ENCODE measurements at places on chromosomes 4 and X.

DNA sequence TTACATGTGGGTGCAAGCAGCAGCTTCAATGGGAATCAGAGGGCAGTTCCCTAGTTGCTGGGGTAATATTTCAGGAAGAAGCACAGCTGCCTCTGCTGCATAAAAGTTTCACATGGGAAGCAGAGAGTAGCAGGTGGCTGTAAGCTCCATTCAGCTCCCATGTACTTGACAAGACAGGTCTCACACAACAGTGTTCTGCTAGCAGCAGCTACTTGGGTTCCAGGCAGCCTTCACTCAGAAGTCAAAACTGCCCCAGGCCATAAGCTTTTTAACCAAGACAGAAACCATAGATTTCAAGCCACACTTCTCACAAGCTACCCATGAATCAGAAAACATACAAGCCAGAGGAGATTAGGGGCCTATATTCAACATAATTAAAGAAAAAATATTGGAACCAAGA lies 41.4 kb upstream of the SPIN2A start:
- DNase-seq, result no peak

DNA sequence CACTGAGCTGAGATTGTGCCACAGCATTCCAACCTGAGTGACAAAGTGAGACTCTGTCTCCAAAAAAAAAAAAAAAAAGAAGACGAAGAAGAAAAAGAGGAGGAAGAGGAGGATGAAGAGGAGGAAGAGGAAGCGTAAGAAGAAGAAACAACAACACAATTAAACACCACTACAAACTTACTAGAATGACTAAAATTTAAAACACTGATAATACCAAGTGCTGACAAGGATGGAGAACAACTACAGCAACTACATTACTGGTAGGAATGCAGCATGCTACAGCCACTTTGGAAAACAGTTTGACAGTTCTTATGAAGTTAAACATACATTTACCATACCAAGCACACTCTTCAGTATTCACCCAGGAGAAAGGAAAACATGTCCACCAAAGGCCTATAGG lies 24.1 kb downstream of the LRBA start:
- DNase-seq, result no peak

GRCh38 chr4:72591547-72592454 lies 22.8 kb upstream of the ADAMTS3 start:
- no peak for DNase-seq

GRCh38 chrX:24153796-24154189 lies 4.3 kb downstream of the ZFX start:
- DNase-seq, result no peak

- DNase-seq, result no peak
Measured at GRCh38 chrX:39487166-39487968, 610.4 kb downstream of the BCOR start.

DNA sequence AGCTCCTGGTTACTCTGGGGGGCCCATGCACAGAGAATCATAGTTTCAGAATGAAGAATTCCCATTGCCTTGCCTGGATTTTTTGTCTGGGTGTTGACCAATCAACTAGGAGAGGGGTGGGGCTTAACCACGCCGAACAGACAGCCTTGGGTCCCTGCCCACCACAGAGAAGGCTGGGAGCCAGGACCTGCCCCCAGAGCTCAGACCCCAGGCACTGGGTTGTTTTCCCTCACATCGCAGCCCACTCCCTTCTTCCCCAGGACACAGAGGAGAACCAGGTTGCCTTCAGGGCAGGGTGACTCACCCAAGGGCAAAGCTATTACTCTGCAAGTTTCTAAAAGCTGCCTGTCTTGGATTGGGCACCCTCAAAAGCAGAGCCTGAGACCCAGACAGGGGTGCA lies 23.3 kb upstream of the CRMP1 start:
- no peak for DNase-seq

GRCh38 chrX:9855561-9856283 lies 69.5 kb downstream of the SHROOM2 start:
- no peak for DNase-seq

GRCh38 chr4:180169394-180169793 lies 2073.8 kb upstream of the TENM3 start:
- DNase-seq, result no peak

- DNase-seq, result no peak
Measured at GRCh38 chr4:150176547-150176946, 98.3 kb downstream of the DCLK2 start.

DNA sequence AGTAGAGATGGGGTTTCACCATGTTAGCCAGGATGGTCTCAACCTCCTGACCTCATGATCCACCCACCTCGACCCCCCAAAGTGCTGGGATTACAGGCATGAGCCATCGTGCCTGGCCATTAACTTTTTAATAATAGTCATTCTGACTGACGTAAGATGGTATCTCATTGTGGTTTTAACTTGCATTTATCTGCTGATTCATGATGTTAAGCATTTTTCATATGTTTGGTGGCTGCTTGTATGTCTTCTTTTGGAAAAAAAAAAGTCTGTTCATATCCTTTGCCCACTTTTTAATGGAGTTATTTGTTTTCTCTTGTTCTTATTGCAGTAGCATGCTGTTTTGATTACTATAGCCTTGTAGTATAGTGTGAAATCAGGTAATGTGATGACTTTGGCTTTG lies 45.8 kb downstream of the ANXA10 start:
- DNase-seq, result no peak

- DNase-seq, result no peak
Measured at GRCh38 chr4:108031427-108032083, 41.9 kb downstream of the HADH start.

DNA sequence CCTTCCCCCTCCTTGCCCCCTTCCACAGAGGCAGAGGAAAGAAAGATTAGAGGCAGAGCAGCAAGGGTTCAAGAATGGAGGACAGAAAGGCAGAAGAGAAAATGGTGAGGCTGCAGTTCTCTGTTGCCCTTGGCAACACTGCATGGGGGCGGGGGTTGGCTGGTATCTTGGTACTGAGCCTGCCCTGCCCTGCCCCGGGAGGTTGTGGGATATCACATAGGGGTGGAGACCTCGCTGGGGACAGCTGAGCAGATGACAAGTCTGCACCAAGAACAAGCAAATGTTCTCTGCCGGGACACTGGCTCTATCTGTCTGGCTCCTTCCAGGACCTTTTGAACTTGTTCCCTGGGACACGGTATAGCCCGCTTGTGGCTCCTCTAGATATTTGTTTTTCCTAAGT lies 39.8 kb downstream of the NHS start:
- no peak for DNase-seq

- DNase-seq, result no peak
Measured at GRCh38 chr4:122873821-122874593, 47.4 kb downstream of the FGF2 start.

GRCh38 chr4:122826079-122826527 lies 528 bp upstream of the FGF2 start:
- DNase-seq, result no peak

GRCh38 chr4:1328267-1329155 lies 18.5 kb upstream of the UVSSA start:
- no peak for DNase-seq

GRCh38 chrX:23035493-23035892 lies 35.7 kb downstream of the DDX53 start:
- no peak for DNase-seq

DNA sequence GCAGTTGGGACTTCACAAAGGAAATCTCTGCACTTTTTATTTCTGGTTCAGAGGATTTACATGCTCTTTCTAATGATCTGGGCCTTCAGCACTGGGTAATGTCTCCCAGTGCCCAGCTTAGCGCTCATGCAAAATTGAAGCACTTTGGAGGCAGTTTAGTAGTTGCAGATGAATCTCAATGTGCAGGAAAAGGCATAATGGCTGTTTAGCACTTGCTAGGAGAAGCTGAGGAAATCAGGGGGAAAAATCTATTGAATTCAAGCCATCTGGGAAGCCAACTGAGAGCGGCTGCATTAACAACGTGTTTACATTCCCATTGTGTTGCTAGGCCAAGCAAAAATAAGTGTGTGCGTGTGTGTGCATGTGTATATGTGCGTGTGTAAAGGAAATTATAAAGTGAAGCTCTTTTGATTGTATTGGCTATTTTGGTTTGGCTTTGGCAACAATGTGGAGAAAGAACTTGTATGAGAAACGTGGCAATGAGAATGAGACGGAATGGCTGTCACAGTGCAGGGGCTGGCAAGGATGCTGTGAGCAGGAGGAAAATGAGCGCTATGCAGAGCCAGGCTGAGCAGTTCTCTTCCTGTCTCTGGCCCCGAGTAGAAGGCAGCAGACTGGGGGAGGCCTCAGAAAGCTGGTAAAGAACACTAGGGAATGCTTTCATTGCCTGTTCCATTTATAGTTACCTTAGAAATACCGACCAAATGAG lies 231.5 kb downstream of the UNC5C start:
- no peak for DNase-seq

- no peak for DNase-seq
Measured at GRCh38 chrX:132435222-132435621, 53.6 kb downstream of the MBNL3 start.

DNA sequence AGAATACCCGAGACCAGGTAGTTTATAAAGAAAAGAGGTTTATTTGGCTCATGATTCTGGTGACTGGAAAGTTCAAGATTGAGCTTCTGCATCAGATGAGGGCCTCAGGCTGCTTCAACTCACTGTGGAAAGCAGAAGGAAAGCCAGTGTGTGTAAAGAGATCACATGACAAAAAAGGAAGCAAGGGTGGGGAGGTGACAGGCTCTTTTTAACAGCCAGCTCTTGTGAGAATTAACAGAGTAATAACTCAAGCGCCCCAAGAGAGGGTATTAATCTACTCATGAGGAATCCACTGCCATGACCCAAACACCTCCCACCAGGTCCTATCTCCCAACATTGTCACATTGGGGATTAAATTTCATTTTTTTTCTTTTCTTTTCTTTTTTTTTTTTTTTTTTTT lies 6.3 kb upstream of the YIPF6 start:
- DNase-seq, result no peak

GRCh38 chr4:167867191-167867590 lies 225.1 kb upstream of the ANXA10 start:
- no peak for DNase-seq

- DNase-seq, result no peak
Measured at GRCh38 chrX:123199338-123199737, 15.3 kb downstream of the GRIA3 start.

- peak; percentile 41 for DNase-seq
Measured at GRCh38 chr4:81003597-81004111, 26.9 kb upstream of the BMP3 start.

- DNase-seq, result no peak
Measured at GRCh38 chr4:12411072-12411471, 982.4 kb upstream of the HS3ST1 start.

DNA sequence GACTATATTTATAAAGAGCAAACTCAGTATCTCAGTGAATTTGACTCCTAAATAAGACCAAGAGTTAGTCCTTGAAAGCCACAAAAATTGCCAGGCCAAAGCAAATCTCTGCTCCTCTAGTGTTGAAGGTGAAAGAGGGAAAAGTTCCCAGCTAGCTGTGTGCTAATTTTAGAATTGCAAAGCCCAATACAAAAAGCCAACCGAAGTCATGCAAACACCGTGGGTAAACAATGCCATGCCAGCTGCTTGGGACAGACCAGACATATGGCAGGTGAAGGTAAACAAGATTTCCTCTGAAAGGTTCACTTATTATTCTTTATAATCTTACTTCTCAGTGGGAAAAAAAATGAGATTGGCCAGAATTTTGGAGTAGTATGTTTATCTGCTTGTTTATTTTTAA lies 80.5 kb upstream of the LNX1 start:
- no peak for DNase-seq

DNA sequence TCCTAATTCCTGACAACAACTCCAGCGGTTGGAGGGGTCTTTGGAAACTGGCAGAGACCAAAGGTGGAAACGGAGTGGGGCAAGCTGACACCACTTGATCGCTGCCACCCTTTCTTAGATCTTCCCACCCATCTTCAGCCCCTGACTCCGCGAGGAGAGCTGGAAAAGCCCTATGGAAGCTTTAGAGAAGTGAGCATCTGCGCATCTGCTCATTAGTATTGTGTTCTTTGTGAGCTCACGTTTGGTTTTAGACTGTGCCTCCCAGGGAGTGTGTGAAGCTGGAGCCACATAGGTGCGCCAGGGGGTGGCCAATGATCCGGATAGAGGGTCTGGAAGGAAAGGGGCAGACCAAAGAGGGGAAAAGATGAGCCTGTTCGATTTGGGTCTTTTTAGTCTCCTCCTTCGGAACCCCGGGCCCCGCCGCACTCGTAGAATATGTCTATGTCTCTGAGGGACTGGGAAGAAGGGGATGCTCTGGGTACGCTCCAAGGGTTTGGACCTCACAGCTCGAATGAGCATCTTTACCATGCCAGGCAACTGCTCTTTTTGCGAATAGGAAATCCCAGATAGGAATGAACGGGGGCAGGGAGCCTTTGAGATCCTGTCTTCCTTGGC lies 578 bp upstream of the DKK2 start:
- no peak for DNase-seq

DNA sequence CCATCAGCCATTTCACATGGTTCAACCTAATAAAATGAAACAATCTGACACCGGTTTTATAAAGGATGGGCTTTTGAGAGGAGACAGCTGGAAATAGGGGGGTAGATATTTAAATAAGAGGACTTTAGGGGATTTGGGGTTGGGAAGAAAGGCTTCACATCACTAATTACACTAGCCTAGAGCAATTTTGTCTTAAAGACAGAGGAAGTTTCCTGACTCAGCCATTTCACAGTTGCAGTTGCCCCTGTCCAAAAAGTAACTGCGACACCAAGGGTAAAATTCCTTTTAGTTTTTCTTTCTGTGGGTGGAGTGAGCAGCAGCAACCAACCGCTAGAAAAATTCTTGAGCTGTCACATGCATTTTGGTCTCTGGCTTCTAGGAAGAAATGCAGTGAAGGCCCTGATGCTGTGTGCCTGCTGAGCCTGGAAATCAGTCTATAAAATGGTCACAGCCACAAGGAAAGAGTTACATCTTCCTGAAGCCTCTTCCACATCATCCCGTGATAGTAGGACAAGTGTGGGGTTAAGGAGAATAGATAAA lies 233.6 kb downstream of the ZNF674 start:
- no peak for DNase-seq

- no peak for DNase-seq
Measured at GRCh38 chr4:145481942-145482208, 222 bp downstream of the SMAD1 start.

DNA sequence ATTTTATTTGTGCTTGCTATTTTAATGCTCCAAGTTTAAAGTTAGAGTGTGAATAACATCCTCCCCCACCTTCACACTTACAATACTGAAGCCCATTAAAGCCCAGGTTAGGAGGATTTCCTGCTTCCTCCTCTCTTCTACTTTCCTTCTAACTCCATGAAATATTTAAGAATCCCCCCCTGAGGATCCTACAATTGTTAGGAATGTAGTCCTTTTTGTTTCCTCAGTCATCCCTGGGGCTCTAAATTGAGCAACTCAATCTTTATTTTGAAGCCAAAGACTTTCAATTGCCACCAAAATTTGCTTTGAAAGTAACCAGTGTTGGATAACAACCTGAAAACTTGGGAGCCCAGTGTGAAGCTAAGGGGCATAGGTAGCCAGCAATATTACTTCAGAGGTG lies 276.9 kb downstream of the FAM47A start:
- no peak for DNase-seq

DNA sequence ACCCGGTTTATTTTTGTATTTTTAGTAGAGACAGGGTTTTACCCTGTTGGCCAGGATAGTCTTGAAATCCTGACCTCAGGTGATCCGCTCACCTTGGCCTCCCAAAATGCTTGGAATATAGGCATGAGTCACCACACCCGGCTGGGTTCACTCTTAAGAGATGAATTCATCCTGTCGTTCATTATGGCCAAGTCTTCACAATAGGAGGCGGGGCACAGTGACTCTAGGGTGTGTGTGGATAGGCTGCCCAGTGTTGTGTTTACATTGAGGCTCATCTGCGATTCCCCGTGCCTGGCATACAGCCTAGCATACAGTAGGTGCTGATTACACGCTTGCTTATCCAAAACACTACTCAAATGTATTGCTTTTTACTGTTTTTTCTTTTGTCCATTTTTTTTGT lies 41.3 kb upstream of the IGFBP7 start:
- DNase-seq, result no peak

Measured in GM06990 (cell line).